ENCODE measurements at places on chromosomes 5 and 9. TPM values are rescaled to one million over a fixed set of nuclear protein-coding genes. Genes with fewer than 3 reads are reported as not detected.

The ZNG1A gene
- total RNA-seq = 16.6 TPM

The TLX3 gene
- not detected for total RNA-seq

The PCDHB9 gene
- 1.8 TPM for total RNA-seq

The ENTREP1 gene
- total RNA-seq = 0.13 TPM

The AIF1L gene
- total RNA-seq = 6.0 TPM

The PCDHB2 gene
- 12.8 TPM for total RNA-seq

The AHRR gene
- total RNA-seq = 23.6 TPM

The NEUROG1 gene
- total RNA-seq = not detected

The PTGS1 gene
- total RNA-seq = 61.2 TPM

The PITX1 gene
- 41.5 TPM for total RNA-seq

The HMGCR gene
- 113 TPM for total RNA-seq

The RANBP3L gene
- total RNA-seq = 0.28 TPM

The ANXA1 gene
- 72.0 TPM for total RNA-seq

The PDZD2 gene
- total RNA-seq = 0.10 TPM

The PCDHA8 gene
- total RNA-seq = 0.10 TPM

The MARCOL gene
- not detected for total RNA-seq

The LAMC3 gene
- total RNA-seq = 16.4 TPM

The GLT6D1 gene
- not detected for total RNA-seq

The NAIP gene
- total RNA-seq = 8.0 TPM

The LCN1 gene
- total RNA-seq = not detected

The SYK gene
- total RNA-seq = 0.28 TPM

The FSTL4 gene
- 0.18 TPM for total RNA-seq

The C9orf78 gene
- total RNA-seq = 33.6 TPM

The ADAM19 gene
- 3.5 TPM for total RNA-seq

The LCP2 gene
- 0.36 TPM for total RNA-seq

The SAXO1 gene
- total RNA-seq = not detected

The SOHLH1 gene
- total RNA-seq = not detected

The BAAT gene
- total RNA-seq = 0.08 TPM

The PFDN1 gene
- total RNA-seq = 54.4 TPM

The ENG gene
- 25.1 TPM for total RNA-seq

The FBP2 gene
- not detected for total RNA-seq

The CCIN gene
- 0.13 TPM for total RNA-seq

The FCN2 gene
- not detected for total RNA-seq

The PCBD2 gene
- 19.8 TPM for total RNA-seq

The RGS7BP gene
- not detected for total RNA-seq

The CNTLN gene
- total RNA-seq = not detected

The OR1Q1 gene
- total RNA-seq = not detected

The PCDHA13 gene
- 1.0 TPM for total RNA-seq

The MRNIP gene
- total RNA-seq = 33.0 TPM

The SPAAR gene
- not detected for total RNA-seq

The FAM221B gene
- total RNA-seq = not detected

The MYOT gene
- total RNA-seq = not detected

The LMAN2 gene
- 140 TPM for total RNA-seq

The PAPPA gene
- total RNA-seq = 1.2 TPM

The COL5A1 gene
- total RNA-seq = 5.7 TPM

The TXN gene
- 197 TPM for total RNA-seq

The KCNV2 gene
- total RNA-seq = not detected

The SPATA31D4 gene
- total RNA-seq = not detected

The PLPP6 gene
- total RNA-seq = 1.8 TPM

The BTNL8 gene
- not detected for total RNA-seq

The KIF4B gene
- 0.10 TPM for total RNA-seq

The IL33 gene
- total RNA-seq = not detected

The TEX48 gene
- not detected for total RNA-seq

The LPAR1 gene
- total RNA-seq = 11.0 TPM

The ABO gene
- 0.10 TPM for total RNA-seq

The CCL28 gene
- 5.8 TPM for total RNA-seq

The ENHO gene
- 7.2 TPM for total RNA-seq

The TAF11L9 gene
- total RNA-seq = not detected

The TAF11L5 gene
- total RNA-seq = not detected
